ENCODE measurements at places on chromosomes 1 and 21.

DNA sequence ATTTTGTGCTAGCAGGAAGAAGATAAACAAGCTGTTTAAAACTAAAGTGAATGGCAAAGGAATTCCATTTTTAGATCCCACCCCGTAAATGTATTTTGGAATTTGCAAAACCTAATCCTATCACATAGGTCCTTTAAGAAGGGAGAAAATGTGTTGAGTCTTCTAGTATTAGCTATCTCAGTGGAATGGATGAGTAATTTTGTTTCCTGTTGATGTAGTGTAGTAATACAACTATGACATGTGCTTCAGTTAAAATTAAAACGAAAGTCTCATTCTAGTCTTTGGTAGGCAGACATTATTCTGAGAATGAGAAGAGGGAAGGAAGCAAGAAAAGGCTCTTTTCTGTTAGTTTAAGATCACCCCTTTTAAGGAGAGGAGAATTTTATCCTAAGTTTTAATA is 265.9 kb upstream of the C1orf105 start:
- DNase-seq: no peak

- no peak for DNase-seq
These were observed 150.6 kb downstream of the ZNF648 start for GRCh38 chr1:181910905-181911304.

DNA sequence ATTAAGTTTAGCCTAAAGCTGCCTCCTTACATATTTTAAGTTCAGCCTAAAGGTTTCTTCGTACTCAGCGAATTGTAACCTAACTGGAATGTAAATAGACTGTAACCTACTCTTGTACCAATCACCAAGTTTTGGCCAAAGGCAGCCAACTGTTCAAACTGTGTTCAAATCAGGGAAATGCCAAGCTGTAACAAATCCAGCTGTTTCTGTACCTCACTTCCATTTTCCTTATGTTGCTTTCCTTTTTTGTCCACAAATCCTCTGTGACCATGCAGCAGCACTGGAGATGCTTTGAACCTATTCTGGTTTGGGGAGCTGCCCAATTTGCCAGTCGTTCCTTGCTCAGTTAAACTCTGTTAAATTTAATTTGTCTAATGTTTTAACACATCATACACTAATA is 3.2 kb upstream of the APOBEC4 start:
- no peak for DNase-seq

DNA sequence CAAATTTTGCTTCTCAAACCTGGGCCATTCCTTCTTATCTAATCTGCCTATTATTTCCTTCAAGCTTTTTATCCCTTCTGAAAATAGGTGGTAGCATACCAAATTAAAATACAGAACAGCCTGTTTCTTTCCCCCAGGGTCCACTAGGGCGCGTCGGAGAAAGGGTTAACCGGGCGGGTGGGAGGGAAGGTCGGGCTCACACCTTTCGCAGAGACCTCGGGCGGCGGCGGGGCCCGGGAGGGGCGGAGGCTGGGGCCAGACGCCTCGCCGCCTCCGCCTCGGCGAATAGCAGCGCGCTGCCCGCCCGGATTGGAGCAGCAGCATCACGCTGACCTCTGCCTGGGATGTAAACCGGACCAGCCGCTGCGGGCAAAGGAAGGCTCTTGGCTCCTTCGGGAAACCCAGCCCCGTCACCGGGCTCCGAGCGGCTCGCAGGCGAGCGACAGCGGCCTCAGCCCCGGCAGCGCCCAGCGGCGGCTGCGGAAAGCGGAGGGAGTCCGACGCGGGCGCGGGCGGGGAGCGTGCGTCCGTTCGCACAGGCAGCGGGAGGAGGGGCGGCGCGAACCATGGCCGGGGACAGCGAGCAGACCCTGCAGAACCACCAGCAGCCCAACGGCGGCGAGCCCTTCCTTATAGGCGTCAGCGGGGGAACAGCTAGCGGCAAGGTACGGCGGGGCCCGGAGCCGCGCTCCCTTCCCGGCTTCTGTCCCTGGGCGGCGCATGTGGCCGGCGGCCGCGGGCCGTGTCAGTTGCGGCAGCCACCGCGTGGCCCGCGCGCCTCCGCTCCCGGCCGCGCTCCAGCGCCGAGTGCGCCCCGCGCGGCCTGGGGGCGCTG is at the start of gene UCK2:
Gene UCK2, plus strand, starts transcription at position 347 of the 835 bp plus-strand sequence. Its CDS starts 220 bp downstream, at position 567.
- peak; percentile 57 for DNase-seq

GRCh38 chr1:204384636-204385352 is 25.1 kb upstream of the PLEKHA6 start:
- DNase-seq: peak; percentile 38

GRCh38 chr1:50970509-50970887 is 453 bp downstream of the CDKN2C start:
- DNase-seq: peak; percentile 74

DNA sequence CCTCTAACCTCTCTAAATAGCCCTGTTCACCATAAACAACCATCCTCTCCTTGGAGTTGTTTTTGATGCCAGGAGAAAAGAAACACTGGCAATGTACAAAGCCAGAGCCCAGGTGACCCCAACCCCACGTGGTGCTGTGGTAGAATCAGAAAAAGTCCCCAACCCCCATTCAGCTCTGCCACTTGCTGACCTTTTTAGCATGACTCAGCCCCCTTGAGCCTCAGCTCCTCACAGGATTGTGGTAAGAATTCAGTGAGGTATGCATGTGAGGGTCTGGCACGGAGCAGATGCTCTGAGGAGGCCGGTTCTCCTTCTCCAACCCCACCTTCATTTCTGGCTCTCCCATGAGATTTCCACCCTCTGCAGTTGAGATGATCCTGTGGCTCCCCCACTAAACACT is 11.1 kb upstream of the CHI3L1 start:
- DNase-seq: no peak

DNA sequence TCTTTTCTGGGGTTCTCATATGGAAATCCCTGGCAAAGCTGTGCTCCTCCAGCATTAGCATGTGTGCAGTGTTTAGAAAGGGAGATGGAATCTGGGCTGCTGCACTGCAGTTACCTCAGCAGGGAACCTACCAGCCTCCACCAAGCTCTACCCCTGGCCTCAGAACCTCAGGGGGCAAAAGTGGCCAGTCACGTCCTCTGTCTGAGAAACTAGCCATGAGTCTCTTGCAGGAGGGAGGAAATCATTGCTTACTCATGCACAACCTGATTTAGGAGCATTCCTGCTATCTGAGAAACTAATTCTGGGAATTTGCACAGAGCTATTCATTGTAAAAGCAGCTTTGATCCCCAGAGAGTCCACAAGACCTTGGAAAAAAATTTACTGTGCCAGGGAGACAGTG is 80.6 kb upstream of the IPO9 start:
- no peak for DNase-seq

DNA sequence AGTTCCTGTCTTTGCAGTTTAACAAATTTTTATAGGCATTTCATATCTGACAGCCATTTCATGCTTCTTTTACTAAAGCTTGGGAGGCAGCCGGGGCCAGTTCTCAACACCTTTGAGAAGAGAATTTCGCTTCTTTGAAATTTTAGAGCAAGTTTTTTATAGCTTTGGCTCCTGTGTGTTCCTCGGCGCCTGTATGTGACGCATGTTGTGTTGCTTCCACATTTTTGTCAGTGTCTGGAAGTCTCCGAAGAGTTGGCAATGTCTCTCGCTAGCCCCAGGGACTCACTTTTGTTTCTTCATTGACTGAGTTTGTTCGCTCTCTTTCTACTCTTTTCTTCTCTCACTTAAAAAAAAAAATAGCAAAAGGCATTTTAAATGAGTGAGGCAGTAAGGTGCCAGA is 386.9 kb upstream of the PLXNA2 start:
- no peak for DNase-seq

GRCh38 chr1:62209931-62210595 is 15.4 kb downstream of the L1TD1 start:
- no peak for DNase-seq

- DNase-seq: no peak
These were observed 65.3 kb upstream of the MAN1A2 start for GRCh38 chr1:117301901-117302300.

DNA sequence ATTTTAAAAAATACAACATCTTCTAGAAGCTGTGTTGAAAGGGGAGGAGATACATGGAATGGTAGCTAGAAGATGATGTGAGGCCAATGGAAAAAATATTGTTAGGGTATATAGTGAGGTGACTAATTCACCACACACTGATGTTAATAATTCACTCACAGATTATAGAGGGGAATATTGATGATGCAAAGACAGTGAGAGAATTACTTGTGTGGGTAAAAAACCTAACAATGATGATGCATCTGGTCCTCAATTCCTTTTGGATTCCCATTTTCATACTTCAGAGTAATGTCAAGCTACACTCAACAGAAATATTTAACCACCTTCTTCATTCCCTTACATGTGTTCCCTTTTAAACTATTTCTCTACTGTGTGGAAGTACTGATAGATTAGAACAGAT is 169.5 kb upstream of the DPYD start:
- DNase-seq: no peak

- peak; percentile 1 for DNase-seq
These were observed 83.0 kb downstream of the RYR2 start for GRCh38 chr1:237124856-237125462.

GRCh38 chr21:44644878-44645277 is 1.3 kb upstream of the KRTAP10-11 start:
- no peak for DNase-seq

GRCh38 chr21:30515681-30516080 is 13.7 kb upstream of the KRTAP19-5 start:
- DNase-seq: no peak

Data from DMS79 treated with DMSO at 0.1 percent for 48 hours (cell line).